ENCODE measurements at places on chromosomes 1 and 21. TPM values are rescaled to one million over a fixed set of nuclear protein-coding genes. Genes with fewer than 3 reads are reported as not detected.

GRCh38 chr1:221230605-221231004, 351.4 kb downstream of the HLX start:
- H3K36me3 ChIP-seq, result no peaks in the 10 kb centered on the region
- peaks cover 9% of the 10 kb centered on the region for H3K4me1 ChIP-seq
- H3K27ac ChIP-seq, result no peak overlapping the region
- no peaks in the 10 kb centered on the region for H3K27me3 ChIP-seq

- H3K4me1 ChIP-seq, result peaks cover 39% of the 10 kb centered on the region
- peak; percentile 97 for DNase-seq
- H3K27ac ChIP-seq, result peak overlapping the region; percentile 76
These were observed 24.9 kb upstream of the GRHL3 start for GRCh38 chr1:24294228-24294672.

The TAF5L gene
- total RNA-seq, result 12.5 TPM

DNA sequence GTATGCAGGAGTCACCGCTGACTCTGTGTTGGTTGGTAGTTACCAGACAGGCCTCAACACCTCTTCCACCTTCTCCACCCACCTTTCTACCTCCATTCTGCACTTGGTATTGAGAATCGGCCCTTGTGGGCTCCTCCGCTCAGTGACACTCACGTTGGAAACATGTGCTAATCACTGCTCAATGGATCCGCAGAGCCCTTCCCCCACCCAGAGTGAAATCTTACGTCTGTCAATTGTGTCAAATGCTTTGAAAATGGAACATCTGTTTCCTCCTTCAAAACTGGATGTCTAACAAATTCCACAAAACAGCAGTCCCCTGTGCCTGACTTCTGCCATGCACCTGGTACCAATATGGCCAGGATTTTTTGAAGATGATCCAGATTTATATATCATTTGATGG, 65.5 kb upstream of the NRIP1 start:
- no peak overlapping the region for H3K4me3 ChIP-seq
- H3K27me3 ChIP-seq, result no peaks in the 10 kb centered on the region
- H3K4me1 ChIP-seq, result peaks cover 6% of the 10 kb centered on the region
- no peak overlapping the region for H3K27ac ChIP-seq
- no peaks in the 10 kb centered on the region for H3K36me3 ChIP-seq
- no peak for DNase-seq

DNA sequence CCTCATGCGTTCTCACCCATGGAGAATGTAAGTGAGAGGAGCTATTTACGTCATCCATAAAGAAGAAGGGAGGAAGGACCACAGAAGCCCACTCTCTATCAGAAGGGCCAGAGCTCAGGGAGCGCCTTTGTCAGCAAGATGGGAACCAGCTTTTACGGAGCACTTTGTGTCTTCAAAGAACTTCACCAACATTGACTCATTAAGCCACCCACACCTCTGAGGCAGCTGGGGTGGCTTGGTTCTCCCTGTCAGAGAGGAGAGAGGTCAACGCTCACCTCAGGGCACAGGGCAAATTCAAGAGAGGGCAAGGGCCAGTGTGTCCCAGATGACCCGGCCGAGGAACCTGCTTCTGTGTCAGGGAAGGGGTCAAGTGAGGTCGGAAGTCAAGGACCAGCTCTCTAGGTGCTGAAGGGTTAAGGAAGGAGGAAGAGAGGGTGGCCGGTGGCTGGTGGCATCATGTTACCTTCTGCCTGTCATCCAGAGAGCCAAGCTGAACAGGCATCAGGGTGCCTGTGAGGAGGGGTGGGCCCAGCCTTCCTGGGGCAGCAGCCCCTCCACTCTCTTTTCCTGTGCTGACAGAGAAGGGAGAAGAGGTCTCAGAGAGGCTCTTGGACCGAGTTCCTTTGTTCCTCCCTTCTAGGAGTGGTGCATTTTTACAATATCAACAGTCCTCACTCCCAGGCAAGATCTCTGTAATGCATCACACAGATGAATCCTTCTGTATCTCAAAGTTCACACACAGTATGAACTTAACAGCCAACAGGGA, 109.0 kb downstream of the ETS2 start:
- no peaks in the 10 kb centered on the region for H3K36me3 ChIP-seq
- no peaks in the 10 kb centered on the region for H3K27me3 ChIP-seq
- H3K4me1 ChIP-seq, result peaks cover 55% of the 10 kb centered on the region
- DNase-seq, result no peak
- no peak overlapping the region for H3K4me3 ChIP-seq
- peak overlapping the region; percentile 92 for H3K27ac ChIP-seq

The OSCP1 gene
- total RNA-seq, result 5.2 TPM

The RAB13 gene
- 49.8 TPM for total RNA-seq

GRCh38 chr1:230002164-230002803, 64.8 kb upstream of the GALNT2 start:
- no peaks in the 10 kb centered on the region for H3K27me3 ChIP-seq
- H3K27ac ChIP-seq, result no peak overlapping the region
- no peak for DNase-seq

- no peak for DNase-seq
- no peak overlapping the region for H3K4me3 ChIP-seq
- no peaks in the 10 kb centered on the region for H3K4me1 ChIP-seq
- no peak overlapping the region for H3K27ac ChIP-seq
These were observed 136.1 kb upstream of the USH2A start for GRCh38 chr1:216559359-216559758.

Data from vagina (tissue), 2 donors.